GM23248 (cell line): ENCODE measurements at places on chromosomes 3 and 15.

- no peak for DNase-seq
- H3K27me3 ChIP-seq, result no peaks in the 10 kb centered on the region
- H3K4me3 ChIP-seq, result no peak overlapping the region
These were observed 22.2 kb downstream of the CP start for GRCh38 chr3:149199474-149199873.

- H3K4me1 ChIP-seq, result peaks cover 11% of the 10 kb centered on the region
- H3K4me3 ChIP-seq, result peak overlapping the region; percentile 94
- H3K27me3 ChIP-seq, result no peaks in the 10 kb centered on the region
- H3K27ac ChIP-seq, result peak overlapping the region; percentile 94
- H3K36me3 ChIP-seq, result peaks cover 9% of the 10 kb centered on the region; the same call in 1 of the 2 replicates
- peak; percentile 59 for DNase-seq
These were observed 758 bp downstream of the SELENOK start for GRCh38 chr3:53890726-53891475.

GRCh38 chr3:43870120-43870519 is 179.4 kb downstream of the ABHD5 start:
- H3K36me3 ChIP-seq, result no peaks in the 10 kb centered on the region
- DNase-seq, result peak; percentile 85
- peaks cover 80% of the 10 kb centered on the region for H3K4me1 ChIP-seq
- peak overlapping the region; percentile 72 for H3K27ac ChIP-seq
- H3K4me3 ChIP-seq, result no peak overlapping the region

GRCh38 chr3:67551361-67552016 is 102.9 kb downstream of the SUCLG2 start:
- no peak overlapping the region for H3K4me3 ChIP-seq
- no peaks in the 10 kb centered on the region for H3K36me3 ChIP-seq
- DNase-seq, result no peak
- H3K27ac ChIP-seq, result no peak overlapping the region

GRCh38 chr3:188402229-188402628 is 248.3 kb downstream of the LPP start:
- H3K27ac ChIP-seq, result no peak overlapping the region
- H3K4me3 ChIP-seq, result no peak overlapping the region
- no peaks in the 10 kb centered on the region for H3K27me3 ChIP-seq
- no peaks in the 10 kb centered on the region for H3K4me1 ChIP-seq

DNA sequence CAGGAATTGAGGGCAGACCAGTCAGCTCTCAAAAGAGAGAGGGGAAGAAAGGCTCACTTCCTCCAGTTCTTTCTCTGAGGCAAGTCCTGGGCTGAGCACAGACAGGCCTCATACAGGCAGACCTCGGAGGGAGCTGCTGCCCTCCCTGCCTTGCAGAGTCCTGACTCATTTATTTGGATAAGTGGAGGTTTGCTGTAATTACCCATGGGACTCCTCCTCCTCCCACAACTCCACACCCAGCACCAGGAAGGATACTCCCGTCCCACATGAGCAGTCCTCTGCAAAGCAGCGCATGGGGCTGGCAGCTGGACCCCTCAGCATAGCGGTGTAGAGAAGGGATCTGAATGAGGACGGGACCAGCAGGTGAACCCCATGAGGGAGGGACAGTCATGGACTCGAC is 13.4 kb upstream of the SCN10A start:
- H3K4me3 ChIP-seq, result no peak overlapping the region
- H3K4me1 ChIP-seq, result peaks cover 22% of the 10 kb centered on the region

DNA sequence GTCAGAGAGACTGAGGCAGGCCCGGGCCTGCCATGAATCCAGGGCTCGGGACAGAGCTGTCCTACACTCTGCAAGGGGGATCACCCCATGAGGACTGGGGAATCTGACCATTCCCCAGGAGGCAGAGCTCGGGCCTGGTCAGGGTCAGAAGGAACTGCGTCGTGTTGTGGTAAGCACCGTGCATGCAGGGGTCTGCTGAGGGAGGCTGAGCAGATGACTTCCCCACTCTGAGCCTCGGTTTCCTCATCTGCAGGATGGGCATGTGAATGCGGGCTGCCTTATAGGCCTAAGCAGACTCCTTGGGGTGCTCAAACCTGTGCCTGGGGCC is 61.6 kb upstream of the IQSEC1 start:
- H3K4me1 ChIP-seq, result no peaks in the 10 kb centered on the region
- no peak overlapping the region for H3K4me3 ChIP-seq
- no peak for DNase-seq
